ENCODE measurements at places on chromosomes 3 and 15.

- DNase-seq: no peak
These were observed 53.0 kb upstream of the MME start for GRCh38 chr3:155026999-155027591.

DNA sequence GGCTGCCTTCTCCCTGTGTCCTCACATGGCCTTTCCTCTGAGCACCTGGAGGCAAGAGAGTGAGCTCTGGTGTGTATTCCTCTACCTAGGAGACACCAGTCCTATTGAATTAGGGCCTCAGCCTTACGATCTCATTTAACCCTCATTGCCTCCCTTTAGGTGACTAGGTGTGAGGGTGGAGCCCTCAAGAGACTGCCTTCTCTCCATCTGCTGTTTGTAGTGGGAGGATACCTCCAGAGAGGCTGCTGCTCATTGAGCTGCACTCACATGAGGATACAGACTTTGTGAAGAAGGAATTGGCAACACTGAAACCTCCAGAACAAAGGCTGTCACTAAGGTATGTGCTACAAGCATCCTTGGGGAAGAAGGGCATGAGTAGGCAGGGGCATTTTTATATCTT is at the start of gene CCR8:
Gene CCR8 (plus strand): TSS at position 217 of the 400 bp plus-strand sequence. CDS start 2,623 bp downstream, outside the sequence.
- no peak for DNase-seq

GRCh38 chr3:142940472-142940871 is 23.0 kb downstream of the PAQR9 start:
- DNase-seq: no peak

GRCh38 chr3:7371693-7372572 is 511.0 kb downstream of the GRM7 start:
- DNase-seq: no peak
